ENCODE measurements at places on chromosomes 16 and 17.

- DNase-seq: no peak
Observed at GRCh38 chr17:61849674-61850073, 13.7 kb downstream of the BRIP1 start.

DNA sequence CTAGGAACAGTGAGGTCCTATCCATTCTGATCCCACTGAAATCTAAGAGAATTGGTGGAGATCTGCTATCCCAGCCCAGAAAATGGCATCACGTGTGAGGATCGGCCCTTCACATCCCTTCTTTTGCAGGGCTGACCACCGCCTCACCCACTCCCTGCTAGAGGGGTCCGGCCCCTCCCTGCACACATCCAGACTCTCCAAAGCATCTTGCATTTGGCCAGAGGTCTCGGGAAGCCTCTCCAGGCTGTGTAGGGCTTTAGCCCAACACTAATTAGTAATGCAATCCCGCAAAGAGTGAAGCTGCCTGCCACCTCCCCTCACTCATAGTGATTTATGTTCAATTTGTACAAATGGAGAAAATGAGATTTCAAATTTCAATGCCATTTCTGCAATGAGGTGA is 434.4 kb upstream of the ZFHX3 start:
- DNase-seq: no peak

DNA sequence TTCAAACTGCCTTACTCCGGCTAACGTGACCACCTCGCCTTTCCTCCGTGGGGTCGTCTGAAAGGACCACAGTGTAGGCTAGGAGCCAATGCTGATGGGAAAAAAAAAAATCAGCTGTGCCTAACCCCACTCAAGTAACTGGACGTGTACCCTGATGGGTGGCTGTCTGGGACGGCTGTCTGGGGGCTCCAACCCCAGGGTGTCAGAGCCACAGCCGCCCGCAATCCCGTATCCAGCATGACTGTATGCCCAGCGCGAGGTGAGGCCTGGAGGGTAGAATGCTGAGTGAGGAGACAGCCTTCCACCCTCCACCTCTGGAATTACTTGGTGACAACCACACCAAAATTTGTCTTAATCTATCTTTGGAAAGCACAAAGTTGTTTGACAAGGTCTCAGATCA is 2.8 kb downstream of the CSNK1D start:
- no peak for DNase-seq

GRCh38 chr17:77768248-77768852 is 190.2 kb upstream of the TNRC6C start:
- DNase-seq: no peak

- peak; percentile 85 for DNase-seq
Observed at GRCh38 chr17:491086-492021, 138.7 kb upstream of the RPH3AL start.

- no peak for DNase-seq
Observed at GRCh38 chr17:16415031-16415924, at the start of gene TRPV2. Gene TRPV2 (plus strand): TSS chr17:16415571. CDS start chr17:16417669, 2,098 bp downstream.

- peak; percentile 38 for DNase-seq
Observed at GRCh38 chr16:82368041-82368440, 198.0 kb upstream of the MPHOSPH6 start.

GRCh38 chr16:4314532-4315185 is 1.2 kb upstream of the GLIS2 start:
- DNase-seq: peak; percentile 47

- no peak for DNase-seq
Observed at GRCh38 chr17:15019158-15019557, 246.0 kb downstream of the PMP22 start.

DNA sequence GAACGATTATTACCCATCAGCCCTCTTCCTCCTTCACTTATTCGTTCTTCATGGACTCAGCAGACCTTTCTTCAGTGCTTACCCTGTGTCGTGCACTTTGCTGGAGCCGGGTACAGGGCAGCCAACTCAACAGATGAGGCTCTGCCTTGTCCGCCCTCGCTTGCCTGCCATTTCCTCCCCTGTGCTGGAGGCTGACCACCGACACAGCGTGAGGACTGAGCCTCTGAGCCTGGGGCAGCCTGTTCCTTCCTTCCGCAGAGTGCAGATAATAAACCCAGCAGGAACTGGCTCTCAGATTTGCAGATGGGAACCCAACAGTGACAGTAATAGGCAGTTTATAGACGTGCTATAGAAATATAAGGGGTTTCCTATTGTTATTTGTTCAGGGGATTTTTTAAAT is 7.0 kb upstream of the SLC39A11 start:
- DNase-seq: no peak

GRCh38 chr17:29150161-29150560 is 30.0 kb downstream of the MYO18A start:
- DNase-seq: no peak

DNA sequence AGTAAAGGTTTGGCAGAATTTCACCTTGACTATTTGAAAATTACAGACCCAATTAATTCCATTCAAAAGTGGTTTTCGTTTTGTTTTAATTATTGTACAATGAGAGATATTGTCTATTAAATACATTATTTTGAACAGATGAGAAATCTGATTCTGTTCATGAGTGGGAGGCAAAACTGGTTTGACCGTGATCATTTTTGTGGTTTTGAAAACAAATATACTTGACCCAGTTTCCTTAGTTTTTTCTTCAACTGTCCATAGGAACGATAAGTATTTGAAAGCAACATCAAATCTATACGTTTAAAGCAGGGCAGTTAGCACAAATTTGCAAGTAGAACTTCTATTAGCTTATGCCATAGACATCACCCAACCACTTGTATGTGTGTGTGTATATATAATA is 72.6 kb downstream of the CDK12 start:
- no peak for DNase-seq

DNA sequence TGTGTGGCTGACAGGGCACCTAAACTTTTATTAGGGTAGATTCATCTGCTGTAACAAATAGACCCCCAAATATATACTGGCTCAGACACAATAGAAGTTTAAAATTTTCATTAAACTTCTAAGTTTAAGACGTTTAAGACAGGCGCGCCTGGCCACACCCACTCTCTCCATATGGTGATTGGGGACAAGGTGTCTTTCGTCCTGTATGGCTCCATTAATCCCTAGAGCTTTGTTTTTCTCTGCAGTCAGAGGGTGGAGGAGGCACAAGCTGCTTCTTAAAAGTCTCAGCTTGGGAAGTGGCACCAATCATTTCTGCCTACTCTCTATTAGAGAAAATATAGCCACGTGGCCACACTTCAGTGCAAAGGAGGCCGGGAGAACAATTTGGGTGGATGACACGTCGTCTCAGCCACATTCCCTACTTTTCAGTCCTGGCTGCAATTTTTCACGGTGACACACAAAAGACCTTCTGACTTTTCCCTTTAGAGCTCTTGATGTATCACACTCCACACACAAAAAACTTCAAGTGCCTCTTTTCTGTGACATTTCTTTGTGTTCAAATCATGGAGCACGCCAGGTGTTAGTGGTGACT is 125.5 kb upstream of the CACNG3 start:
- no peak for DNase-seq

GRCh38 chr16:86157616-86158247 is 258.8 kb downstream of the IRF8 start:
- DNase-seq: no peak

DNA sequence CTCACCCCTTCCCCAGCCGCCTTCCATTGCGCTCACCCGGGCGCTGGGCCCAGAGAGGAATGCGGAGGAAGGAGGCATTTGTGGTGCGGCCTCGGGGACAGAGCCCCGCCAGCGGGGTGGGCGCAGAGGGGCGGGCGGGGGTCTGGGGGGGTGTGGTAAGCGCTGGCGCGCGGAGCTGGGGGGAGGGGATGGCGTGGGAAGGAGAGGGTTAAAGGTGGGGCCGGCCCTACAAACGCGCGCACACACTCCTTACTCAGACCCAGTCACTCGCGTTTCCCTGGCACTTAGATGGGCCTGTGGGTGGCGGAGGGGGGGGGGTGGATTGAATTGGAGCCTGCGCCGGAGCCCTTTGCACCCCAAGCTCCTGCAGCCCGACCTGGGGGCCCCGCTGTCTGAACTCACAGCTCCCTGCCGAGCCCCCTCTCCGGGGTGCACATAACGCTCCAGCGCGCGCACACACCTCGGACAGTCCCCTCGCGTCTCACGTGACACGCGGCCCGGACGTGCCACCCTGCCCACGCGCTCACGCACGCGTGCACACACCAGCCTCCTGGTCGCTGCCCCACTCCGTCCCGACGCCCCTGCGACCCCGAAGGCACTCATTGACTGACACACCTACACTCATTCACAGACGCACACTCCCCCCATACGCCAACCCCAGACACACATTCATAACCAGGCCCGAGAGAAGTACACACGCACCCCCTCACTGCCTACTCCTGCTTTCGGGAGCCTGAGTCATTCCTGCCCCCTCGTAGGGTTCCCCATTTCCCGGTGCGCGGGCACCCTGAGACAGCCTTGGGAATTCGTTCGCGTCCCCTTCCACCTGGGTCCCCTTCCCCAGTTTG is 844 bp downstream of the TBKBP1 start:
- DNase-seq: peak; percentile 83

GRCh38 chr17:32732296-32732642 is 144.7 kb downstream of the MYO1D start:
- DNase-seq: no peak

DNA sequence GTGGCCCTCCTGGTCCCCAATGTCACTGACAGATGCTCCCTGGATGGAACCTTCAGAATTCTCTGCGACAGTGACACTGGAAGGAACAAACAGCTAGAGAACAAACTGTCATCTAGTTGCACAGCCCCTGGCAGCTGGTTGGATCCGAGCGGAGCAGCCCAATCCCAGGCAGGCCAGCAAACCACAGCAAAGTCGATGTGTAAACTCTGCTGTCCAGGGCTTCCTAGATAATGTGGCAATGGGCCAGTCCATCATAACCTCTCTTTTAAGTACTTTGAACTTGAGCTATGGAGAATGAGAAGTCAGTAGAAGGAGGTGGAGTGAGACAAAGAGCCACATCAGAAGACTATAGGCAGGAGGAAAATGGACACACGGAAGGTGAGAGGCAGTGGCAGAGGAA is 323.0 kb downstream of the CBLN1 start:
- no peak for DNase-seq

- DNase-seq: no peak
Observed at GRCh38 chr17:15257796-15258512, 7.2 kb downstream of the PMP22 start.

GRCh38 chr17:33342025-33342424 is 48.9 kb upstream of the ASIC2 start:
- no peak for DNase-seq

DNA sequence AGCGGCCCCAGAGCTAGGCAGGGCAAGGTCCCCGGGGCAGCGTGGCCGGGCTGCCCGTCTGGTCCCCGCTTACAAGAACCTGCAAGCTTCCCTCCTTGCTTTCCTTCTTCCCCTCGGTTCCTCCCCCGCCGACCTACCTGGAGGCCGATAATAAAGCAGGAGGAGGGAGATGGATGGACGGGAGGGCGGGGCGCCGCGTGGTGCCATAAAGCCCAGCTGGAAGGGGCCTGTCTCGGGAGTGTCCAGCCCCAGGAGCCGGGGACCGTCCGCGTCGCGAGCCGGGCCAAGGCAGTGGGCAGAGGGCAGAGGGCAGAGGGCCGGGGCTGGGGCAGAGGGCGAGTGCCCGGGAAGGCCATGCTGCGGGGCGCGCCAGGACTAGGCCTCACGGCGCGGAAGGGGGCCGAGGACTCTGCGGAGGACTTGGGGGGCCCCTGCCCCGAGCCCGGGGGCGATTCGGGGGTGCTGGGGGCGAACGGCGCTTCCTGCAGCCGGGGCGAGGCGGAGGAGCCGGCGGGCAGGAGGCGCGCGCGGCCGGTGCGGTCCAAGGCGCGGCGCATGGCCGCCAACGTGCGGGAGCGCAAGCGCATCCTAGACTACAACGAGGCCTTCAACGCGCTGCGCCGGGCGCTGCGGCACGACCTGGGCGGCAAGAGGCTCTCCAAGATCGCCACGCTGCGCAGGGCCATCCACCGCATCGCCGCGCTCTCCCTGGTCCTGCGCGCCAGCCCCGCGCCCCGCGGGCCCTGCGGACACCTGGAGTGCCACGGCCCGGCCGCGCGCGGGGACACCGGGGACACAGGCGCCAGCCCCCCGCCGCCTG is at the start of gene BHLHA9:
BHLHA9 (plus strand) TSS at position 235 of the 820 bp plus-strand sequence; CDS start at position 355, 120 bp downstream.
- DNase-seq: no peak

- no peak for DNase-seq
Observed at GRCh38 chr17:73050797-73051196, 41.7 kb downstream of the SLC39A11 start.

Data from AG08395 (cell line).